Activated CD8-positive, alpha-beta T cell treated with anti-CD3 and anti-CD28 coated beads, Interleukin-2, amount 10 ng/mL, durations not matched to agents 7 days and 5 days (primary cell): ENCODE measurements at places on chromosomes 4 and X. TPM values are rescaled to one million over a fixed set of nuclear protein-coding genes. Genes with fewer than 3 reads are reported as not detected.

DNA sequence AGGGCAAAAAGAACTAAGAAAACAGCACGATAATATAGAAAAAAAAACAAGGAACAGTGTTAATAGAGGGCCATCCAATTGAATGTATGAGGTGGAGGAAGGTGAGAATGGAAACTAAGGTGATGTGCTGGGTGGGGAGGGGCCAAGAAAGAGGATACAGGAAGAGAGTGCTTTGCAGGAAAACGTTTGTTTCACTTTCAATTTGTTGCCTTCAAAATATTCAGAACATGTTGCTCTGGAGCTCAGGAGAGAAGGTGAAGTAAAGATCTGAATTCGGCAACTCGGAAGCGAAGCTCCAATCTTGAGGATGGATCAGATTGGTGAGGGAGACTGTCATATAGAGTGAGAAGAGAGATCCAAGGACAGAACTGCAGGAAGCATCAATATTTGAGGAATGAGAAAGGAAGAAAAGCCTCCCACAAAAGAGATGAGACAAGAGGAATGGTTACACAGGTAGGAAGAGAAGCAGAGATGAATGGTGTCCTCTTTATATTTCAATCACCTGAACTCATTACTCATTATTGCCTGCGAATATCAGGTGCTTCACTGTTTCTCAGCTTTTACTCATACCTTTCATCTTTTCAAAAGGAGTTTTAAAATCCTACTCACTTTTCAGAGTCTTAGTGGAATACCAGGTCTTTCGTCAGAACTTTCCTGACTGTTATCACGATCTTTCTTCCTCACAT lies 14.7 kb upstream of the SEC24D start:
- peaks cover 20% of the 10 kb centered on the region for H3K36me3 ChIP-seq
- peaks cover 24% of the 10 kb centered on the region for H3K4me1 ChIP-seq
- H3K27me3 ChIP-seq, result peaks cover 7% of the 10 kb centered on the region

DNA sequence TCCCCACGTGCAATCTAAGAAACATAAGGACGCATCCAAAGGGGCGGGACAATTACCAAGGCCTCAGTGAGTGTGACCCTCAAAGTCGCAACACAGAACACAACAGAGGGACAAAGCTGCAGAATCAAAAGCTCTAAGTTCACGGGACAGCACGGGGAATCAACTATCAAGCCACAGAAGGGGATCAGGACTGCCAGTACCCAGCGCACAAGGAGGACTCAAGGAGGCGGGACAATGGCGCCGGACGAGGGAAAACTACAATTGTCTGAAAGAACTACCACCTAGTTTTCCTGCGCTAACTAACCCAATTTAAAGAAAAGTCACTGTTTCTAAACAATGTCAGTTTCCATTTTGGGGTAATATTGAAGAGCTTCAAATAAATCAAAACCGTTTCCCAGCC lies 1.3 kb downstream of the FAM53A start:
- H3K4me1 ChIP-seq, result peaks cover 12% of the 10 kb centered on the region
- no peaks in the 10 kb centered on the region for H3K36me3 ChIP-seq
- H3K27ac ChIP-seq, result no peak overlapping the region
- DNase-seq, result no peak
- H3K27me3 ChIP-seq, result peaks cover 6% of the 10 kb centered on the region

DNA sequence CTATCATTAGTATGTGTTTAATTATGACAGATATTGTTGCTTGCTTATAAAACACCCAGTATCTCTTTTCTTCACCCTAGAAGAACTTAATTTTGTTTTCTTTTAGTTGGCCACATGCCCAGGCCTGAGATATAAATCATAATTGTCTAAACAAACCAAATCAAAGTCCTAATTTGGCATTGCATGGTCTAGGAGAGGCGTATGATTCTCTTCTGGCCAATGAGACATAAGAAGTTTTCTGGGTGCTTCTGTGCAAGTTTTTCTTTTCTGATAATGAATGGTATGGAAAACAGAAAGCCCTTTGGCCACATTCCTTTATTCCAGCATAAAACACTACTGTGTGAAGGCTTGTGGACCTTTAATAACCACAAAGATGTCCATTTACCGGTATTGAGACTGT lies 192.9 kb upstream of the CTSO start:
- H3K36me3 ChIP-seq, result no peaks in the 10 kb centered on the region
- no peak overlapping the region for H3K4me3 ChIP-seq
- no peaks in the 10 kb centered on the region for H3K27me3 ChIP-seq
- no peak for DNase-seq
- no peaks in the 10 kb centered on the region for H3K4me1 ChIP-seq

- H3K4me1 ChIP-seq, result no peaks in the 10 kb centered on the region
- no peaks in the 10 kb centered on the region for H3K36me3 ChIP-seq
- no peak overlapping the region for H3K27ac ChIP-seq
These were observed 436.3 kb downstream of the KLHL13 start for GRCh38 chrX:117680286-117680685.

DNA sequence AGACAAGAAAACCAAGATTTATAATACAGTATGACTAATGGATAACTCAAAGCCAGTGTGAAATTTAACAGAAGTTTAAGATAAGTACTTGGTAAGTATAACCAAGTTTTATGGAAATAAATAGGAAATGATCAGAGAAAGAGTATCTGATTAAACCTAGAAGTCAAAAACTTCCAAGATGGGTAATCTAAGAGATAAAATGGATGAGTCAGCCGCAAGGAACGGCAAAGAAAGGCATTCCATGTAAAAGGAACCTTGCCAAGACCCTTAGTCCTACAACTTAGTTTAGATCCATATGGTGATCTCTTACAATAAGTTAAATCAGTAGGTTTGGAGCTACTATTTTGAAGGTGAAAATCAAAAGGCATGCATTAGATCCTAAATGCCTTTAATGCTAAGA lies 34.8 kb downstream of the LIN54 start:
- no peak overlapping the region for H3K27ac ChIP-seq
- H3K4me3 ChIP-seq, result no peak overlapping the region
- no peak for DNase-seq
- peaks cover 49% of the 10 kb centered on the region for H3K36me3 ChIP-seq

GRCh38 chr4:3174371-3175338 lies 74.3 kb upstream of the MSANTD1 start:
- peaks cover 50% of the 10 kb centered on the region for H3K36me3 ChIP-seq
- no peak overlapping the region for H3K27ac ChIP-seq
- no peaks in the 10 kb centered on the region for H3K4me1 ChIP-seq
- H3K4me3 ChIP-seq, result no peak overlapping the region
- no peaks in the 10 kb centered on the region for H3K27me3 ChIP-seq
- DNase-seq, result no peak

DNA sequence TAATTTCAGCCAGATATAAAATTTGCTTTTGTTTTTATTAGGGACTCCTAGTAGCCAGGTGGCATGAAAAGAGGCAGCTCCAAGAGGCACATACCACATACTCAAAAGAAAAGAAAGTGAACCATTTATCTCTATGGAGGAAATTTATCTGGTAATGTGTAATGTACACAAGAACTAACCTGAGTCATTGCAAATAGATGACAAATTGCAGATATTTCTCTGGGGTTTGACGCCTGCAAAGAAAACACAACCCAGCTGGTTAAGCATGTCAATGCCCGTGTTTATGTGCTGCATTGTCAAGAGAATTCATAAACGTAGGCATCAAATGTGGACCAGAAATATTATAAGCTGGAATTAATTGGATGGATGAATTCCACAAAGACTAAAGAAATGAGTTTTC lies 46.9 kb upstream of the PHKA2 start:
- H3K27me3 ChIP-seq, result no peaks in the 10 kb centered on the region
- no peak for DNase-seq
- no peaks in the 10 kb centered on the region for H3K36me3 ChIP-seq
- H3K27ac ChIP-seq, result no peak overlapping the region
- no peaks in the 10 kb centered on the region for H3K4me1 ChIP-seq

GRCh38 chrX:77771601-77772000 lies 14.4 kb downstream of the ATRX start:
- no peak overlapping the region for H3K27ac ChIP-seq
- no peaks in the 10 kb centered on the region for H3K27me3 ChIP-seq
- no peak for DNase-seq
- H3K4me3 ChIP-seq, result no peak overlapping the region
- peaks cover 12% of the 10 kb centered on the region for H3K36me3 ChIP-seq
- H3K4me1 ChIP-seq, result peaks cover 20% of the 10 kb centered on the region

- no peak overlapping the region for H3K27ac ChIP-seq
- no peak for DNase-seq
- H3K27me3 ChIP-seq, result no peaks in the 10 kb centered on the region
- H3K4me3 ChIP-seq, result no peak overlapping the region
- H3K36me3 ChIP-seq, result no peaks in the 10 kb centered on the region
- H3K4me1 ChIP-seq, result no peaks in the 10 kb centered on the region
These were observed 94.6 kb downstream of the LIMCH1 start for GRCh38 chr4:41632481-41633073.

- no peaks in the 10 kb centered on the region for H3K4me1 ChIP-seq
- H3K36me3 ChIP-seq, result no peaks in the 10 kb centered on the region
- no peak overlapping the region for H3K4me3 ChIP-seq
- no peaks in the 10 kb centered on the region for H3K27me3 ChIP-seq
- H3K27ac ChIP-seq, result no peak overlapping the region
These were observed 76.0 kb upstream of the TFDP3 start for GRCh38 chrX:133294126-133294525.

DNA sequence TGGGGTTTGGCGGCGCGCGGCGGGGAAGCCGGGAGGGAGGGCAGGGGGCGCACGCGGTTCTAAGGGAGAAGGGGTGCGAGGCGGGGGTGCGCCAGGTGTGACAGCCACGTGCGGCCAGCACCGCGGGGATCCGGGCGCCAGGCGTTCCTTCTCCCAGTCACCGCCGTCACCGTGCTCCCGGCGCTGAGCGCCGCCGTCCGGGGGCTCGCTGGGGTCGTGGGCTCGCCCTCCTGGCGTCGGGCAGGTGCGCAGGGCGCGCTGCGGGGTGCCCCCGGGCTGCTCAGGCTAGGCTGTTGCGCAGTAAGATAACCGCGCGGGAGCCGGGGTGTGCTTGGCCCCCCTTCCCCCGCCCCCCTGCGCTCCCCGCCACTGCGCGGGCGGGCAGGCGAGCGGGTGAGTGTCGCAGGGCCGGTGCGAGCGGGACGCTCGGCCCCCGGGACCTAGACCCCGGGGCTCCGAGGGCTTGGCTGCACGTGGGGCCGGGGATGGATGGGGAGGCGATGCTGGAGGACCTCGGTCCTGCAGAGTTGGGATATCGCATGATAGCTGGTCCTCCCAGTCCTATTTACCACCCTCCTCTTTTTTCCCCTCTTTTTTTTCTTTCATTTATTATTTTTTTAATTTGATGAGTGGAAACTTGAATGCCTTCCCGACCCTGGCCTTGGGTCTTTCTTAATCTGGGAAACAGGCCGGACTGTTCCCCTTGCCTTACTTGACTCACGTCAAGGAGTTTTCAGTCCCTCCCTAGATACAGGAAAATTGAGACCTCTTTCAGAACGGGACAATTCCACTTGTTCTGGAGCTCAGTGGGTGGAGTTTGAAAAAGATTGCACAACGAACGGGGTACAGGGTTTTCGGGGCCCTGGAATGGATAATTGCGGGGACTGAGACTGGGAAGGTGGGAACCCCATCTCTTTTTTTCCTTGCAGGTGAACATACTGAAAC lies 797 bp downstream of the TXLNG start:
- H3K36me3 ChIP-seq, result peaks cover 6% of the 10 kb centered on the region
- peaks cover 16% of the 10 kb centered on the region for H3K4me1 ChIP-seq
- no peaks in the 10 kb centered on the region for H3K27me3 ChIP-seq
- peak; percentile 37 for DNase-seq
- H3K4me3 ChIP-seq, result peak overlapping the region; percentile 97

GRCh38 chr4:113564493-113564892 lies 197.0 kb downstream of the CAMK2D start:
- H3K27me3 ChIP-seq, result no peaks in the 10 kb centered on the region
- peaks cover 36% of the 10 kb centered on the region for H3K36me3 ChIP-seq
- DNase-seq, result no peak
- H3K27ac ChIP-seq, result peak overlapping the region; percentile 71
- H3K4me3 ChIP-seq, result peak overlapping the region; percentile 25
- peaks cover 47% of the 10 kb centered on the region for H3K4me1 ChIP-seq

DNA sequence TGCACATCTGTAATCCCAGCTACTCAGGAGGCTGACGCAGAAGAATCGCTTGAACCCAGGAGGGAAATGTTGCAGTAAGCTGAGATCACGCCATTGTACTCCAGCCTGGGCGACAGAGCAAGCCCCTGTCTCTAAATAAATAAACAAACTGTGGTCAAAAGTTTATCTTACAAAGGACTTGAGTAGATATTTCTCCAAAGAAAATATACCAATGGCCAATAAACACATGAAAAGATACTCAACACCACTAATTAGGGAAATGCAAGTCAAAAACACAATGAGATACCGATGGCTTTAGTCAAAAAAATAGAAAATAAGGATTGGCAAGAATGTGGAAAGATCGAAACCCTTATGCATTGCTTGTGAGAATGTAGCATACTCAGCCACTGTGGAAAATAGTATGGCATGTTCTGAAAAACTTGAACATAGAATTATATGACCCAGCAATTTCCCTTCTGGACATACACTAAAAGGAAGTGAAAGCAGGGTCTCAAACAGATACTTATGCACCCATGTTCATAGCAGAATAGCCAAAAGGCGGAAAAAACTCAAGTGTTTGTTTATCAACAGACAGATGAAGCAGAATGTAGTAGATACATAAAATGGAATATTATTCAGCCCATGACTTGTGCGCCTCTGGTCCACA lies 2.0 kb upstream of the CFAP97 start:
- no peak overlapping the region for H3K27ac ChIP-seq
- H3K27me3 ChIP-seq, result no peaks in the 10 kb centered on the region
- no peaks in the 10 kb centered on the region for H3K36me3 ChIP-seq
- H3K4me1 ChIP-seq, result peaks cover 40% of the 10 kb centered on the region
- DNase-seq, result no peak

GRCh38 chrX:6041630-6042029 lies 187.0 kb downstream of the NLGN4X start:
- DNase-seq, result no peak
- H3K4me1 ChIP-seq, result no peaks in the 10 kb centered on the region
- no peaks in the 10 kb centered on the region for H3K36me3 ChIP-seq
- H3K27me3 ChIP-seq, result no peaks in the 10 kb centered on the region
- H3K4me3 ChIP-seq, result no peak overlapping the region
- H3K27ac ChIP-seq, result no peak overlapping the region

DNA sequence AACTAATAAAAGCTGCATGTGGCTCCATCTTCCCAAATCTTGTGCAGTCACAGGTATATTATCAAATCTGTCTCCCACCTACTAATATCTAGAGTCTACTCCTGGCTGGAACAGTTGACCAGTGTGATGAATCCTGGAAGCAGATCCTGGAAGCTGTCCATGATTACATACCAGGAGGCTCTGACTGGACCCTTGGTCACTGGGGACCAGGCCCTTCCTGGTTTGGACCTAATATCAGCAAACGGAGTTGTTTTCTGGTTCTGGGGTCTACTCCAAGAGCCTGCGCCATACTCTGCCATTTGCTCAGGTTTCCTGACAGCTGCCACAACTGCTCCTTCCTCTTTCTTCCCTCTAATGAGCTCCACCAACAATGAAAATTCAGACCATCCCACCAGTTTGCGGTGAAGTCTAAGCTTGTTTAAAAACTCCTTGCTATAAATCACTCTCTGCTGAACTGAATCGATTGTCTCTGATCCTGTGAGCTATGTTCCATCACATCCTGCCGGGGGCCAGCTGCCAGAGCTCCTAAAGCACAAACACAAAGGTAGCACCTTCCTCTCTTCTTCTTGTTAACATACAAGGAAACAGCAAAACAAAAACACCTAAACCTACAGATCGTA lies 114.2 kb downstream of the PALLD start:
- H3K27ac ChIP-seq, result no peak overlapping the region
- no peak overlapping the region for H3K4me3 ChIP-seq
- no peaks in the 10 kb centered on the region for H3K36me3 ChIP-seq
- H3K27me3 ChIP-seq, result peaks cover 4% of the 10 kb centered on the region
- DNase-seq, result no peak

CT45A5 gene
- total RNA-seq, result not detected

NAT8L gene
- not detected for total RNA-seq

TEX13B gene
- total RNA-seq, result not detected

FGA gene
- not detected for total RNA-seq

MAGEA12 gene
- not detected for total RNA-seq

SULT1B1 gene
- 1.7 TPM for total RNA-seq

TMEM154 gene
- total RNA-seq, result 22.2 TPM

CXCL3 gene
- total RNA-seq, result not detected

EGF gene
- total RNA-seq, result not detected
